Osteoblast (primary cell): ENCODE measurements at places on chromosomes 2 and 18. TPM values are rescaled to one million over a fixed set of nuclear protein-coding genes. Genes with fewer than 3 reads are reported as not detected.

OR6B2 gene
- not detected in 2 replicates for total RNA-seq

RETREG2 gene
- 109 and 121 TPM in 2 replicates for total RNA-seq

CSRNP3 gene
- total RNA-seq = 1.4 and 2.7 TPM in 2 replicates

QPCT gene
- total RNA-seq = 25.0 and 25.7 TPM in 2 replicates

ABHD1 gene
- under 0.01 TPM in 2 replicates for total RNA-seq
